ENCODE measurements at places on chromosomes 5 and 9. TPM values are rescaled to one million over a fixed set of nuclear protein-coding genes. Genes with fewer than 3 reads are reported as not detected.

ROPN1L gene
- total RNA-seq = not detected

FGD3 gene
- total RNA-seq = not detected

TRPM3 gene
- total RNA-seq = not detected

SHC3 gene
- total RNA-seq = 0.03 TPM

GRCh38 chr9:86918556-86918955 is 28.8 kb downstream of the GAS1 start:
- no peak for DNase-seq

- DNase-seq = no peak
Measured at GRCh38 chr5:59790776-59791475, 102.6 kb downstream of the PDE4D start.

DNA sequence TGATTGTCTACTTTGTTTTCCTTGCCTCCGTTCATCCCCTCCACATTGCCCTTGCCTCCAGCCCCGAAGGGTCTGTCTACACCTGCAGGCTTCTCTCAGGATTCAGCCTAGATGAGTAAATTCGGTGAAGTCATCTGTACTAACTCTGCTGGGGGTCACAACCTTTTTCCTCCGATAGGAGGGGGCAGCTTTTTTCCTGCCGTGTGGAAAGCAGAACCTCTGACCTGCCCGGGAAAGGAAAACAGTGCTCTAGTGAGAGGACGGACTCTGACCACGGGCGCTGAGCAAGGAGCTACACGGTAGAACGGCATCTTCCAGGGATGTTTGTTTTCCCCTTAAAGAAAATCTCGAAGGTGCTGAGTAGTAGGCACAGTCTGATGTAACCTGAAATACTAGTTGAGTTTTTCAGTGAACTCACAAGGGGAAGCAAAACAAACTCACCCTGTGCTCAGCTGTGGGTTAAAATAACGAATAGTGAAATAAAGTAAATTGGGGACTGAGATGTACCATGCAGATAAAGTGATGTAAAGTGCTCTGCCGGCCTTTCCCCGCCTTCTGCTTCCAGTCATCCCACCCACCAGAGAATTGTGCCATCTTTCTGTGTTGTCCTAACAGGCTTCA is 281.8 kb downstream of the AOPEP start:
- DNase-seq = peak; percentile 37

- DNase-seq = no peak
Measured at GRCh38 chr9:34512131-34513078, 10.4 kb downstream of the ENHO start.

DNA sequence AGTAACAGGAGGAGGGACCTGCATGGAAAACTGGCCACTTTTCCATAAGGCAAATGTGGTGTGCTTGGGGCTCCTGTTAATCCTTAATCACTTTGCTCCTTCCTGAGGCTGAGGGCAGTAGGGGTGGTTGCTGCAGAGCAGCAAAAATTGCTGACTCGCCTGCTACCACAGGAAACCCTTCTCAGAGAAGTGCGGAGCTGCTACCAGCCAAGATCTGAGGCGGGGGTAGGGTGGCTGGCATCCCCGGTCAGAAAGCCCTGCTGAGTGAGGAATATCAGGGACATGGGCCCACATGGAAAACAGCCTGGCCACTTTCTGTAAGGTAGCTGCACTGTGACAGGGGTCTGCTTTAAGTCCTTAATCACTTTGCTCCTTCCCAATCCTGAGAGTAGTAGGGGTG is 192.4 kb upstream of the GHR start:
- DNase-seq = no peak

DNA sequence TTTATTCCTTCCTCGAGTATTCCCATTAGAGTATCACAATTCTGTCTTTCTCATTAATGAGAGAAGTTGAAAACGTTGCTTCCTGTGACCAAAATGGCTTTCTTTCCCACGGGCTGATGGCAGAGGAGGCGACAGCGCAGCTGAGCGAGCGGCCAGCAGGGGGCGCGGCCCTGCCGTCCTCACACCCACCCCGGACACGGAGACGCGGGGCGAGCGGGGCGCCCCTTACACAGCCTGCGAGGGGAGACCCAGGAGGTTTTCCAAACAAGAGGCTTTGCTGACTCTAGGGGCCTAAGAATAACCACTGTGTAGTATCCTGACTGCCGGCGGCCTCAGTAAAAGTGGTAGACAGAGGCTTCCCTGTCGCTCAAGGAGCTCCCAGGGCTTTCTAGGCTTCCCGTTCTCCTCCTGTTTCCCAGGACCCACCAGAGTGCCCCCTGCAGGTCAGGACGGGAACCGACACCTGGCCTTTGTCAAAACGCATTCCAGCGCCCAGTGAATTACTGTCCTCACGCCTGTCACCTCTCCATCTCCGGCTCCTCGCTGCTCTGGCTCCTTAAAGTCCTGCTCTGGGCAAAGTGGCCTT is 27.3 kb upstream of the FGF1 start:
- DNase-seq = peak; percentile 85

DNA sequence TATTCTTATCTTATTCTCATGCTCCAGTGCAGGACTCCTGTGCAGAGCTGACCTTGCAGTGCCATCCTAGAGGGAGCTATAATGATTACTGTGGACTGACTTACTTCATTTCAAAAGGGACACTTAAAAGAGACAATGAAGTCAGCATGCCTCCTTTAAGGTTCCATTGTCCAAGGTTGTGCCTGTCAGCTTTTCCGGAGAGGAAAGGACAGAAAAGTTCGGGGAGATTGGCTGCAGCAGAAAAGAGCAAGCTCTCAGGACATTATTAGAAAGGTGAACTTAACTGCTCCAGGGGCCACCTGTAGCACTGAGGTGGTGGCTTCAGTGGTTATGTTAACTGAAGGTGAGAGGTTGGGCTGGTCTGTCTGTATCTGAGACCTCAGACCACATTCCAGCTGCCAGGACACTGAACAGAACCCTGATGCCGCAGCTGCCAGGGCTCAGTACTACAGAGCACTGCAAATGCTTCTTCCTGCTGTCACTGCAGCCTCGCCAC is 112.9 kb downstream of the ST8SIA4 start:
- DNase-seq = no peak

DNA sequence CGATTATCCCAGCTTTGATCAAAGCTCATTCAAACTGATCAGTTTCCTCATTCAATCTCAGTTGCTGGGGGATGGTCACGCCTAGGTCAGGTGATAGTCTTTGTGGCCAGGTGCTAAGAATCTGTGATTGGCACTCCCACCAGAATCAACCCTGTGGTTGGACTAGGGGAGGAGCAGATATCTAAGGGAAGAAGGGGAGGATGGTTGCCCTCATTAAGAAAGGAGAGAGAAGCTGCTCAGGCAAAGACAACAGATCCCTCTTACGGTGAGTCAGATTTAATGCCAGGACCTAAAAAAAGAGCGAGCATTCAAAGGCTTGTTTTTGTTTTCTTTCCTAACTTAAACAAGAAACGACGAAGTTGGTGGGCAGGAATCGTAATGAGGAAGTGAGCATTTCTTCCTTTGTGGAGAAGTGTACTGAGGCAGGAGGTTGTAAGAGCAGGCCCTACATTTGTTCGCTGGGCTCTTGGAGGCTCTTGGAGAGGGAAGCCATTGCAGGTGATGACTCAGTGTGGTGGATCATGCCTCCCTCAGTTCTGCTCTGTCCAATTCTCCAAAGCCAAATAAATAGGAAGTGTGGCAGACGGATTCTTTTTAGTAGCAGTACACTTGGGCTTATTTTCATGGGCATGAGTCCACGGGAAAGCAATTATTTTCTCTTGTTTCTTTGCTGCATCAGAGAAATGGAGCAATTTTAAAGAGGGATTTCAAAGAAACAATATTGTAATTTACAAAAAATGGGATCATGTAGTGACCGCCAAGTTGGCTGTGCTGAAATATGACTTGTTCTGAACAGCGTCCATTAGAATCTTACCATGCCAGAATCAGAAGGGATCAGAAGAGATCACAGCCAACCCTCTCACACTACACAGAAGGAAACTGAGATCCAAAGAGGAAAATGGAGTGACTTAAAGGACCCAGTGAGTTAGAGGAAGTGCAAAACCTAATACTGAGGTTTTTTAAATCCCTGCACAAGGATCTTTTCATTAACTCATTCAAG is 18.7 kb upstream of the TGFBR1 start:
- DNase-seq = peak; percentile 79

DNA sequence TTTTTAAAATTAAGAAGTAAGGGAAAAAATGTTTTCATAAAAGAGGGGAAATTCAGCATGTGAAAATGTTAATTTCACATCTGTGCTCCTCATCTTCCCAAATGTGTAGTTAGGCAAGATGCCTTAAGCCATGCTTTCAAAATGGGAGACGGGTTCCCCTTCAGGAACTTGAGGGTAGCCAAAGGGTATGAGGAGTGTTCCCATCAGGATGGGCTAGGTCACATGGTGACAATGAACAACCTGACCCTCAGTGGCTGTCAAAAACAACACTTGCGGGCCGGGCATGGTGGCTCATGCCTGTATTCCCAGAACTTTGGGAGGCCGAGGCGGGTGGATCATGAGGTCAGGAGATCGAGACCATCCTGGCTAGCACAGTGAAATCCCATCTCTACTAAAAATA is 178.0 kb downstream of the ACTL7B start:
- no peak for DNase-seq

DNA sequence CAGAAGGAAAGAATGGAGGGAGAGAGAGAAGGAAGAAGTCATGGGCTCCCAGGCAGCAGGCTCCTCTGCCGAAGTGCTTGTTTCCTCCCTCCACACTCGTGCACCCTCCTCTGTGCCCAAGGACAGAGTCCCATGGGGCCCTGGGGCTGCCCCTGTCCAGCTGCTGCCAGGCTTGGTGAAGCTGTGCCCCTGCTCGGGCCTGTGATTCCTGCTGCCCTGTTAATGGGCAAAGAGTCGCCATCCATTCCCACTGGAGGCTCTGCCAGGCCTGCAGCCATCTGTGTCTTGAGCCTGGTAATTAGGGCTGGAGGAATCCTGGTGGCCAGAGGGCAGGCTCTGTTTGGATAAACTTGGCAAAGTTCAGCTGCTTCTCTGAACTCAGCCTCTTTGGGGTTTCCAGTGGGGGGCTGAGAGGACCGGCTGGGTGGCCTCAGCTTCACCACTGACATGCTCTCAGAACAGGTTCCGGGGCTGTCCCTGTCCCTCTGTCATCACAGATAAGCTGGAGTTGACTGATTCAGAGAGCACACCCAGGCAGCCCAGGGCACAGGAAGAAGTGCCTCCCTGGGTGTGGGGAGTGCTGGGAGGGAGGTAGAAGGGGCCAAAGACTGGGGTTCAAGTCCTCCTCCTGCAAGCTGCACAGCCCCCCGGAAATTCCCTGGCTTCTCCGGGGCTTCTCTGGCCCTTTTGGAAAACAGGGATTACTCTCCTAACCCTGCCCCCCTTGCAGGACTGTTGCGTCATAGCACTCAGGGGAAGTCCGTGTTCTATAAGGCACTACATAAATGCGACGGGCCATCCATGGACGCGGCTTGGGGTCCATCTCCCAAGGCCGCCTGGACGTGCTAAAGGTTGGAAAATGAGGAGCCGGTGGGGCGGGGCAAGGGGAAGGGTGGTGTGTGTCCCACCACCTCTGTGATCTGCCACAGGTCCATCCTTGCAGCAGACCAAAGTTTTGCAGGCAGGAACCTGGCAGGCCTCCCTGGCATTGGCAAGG is 154.8 kb downstream of the PAX5 start:
- DNase-seq = no peak

- DNase-seq = peak; percentile 46
Measured at GRCh38 chr9:72065076-72065475, 4.7 kb upstream of the C9orf57 start.

DNA sequence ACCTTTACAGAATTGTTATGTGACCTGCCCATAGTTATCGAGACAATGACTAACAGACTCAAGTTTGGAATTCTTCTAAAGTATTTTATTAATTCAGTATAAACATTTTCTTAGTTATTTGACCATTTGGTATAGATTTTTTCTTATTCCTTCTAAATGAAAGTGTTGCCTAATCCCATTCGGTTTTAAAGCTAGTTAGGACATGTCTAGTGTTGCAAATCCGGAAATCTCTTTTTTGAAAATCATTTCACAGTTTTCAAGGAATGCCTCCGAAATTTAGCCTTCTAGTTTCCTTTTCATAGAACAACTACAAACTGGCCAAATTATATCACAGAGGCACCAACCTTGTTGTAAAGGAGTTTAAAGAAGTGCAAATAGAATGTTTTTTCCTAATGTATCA is 171.8 kb downstream of the XRCC4 start:
- no peak for DNase-seq

All from HT1080 (cell line).